ENCODE measurements at places on chromosomes 7 and 10. TPM values are rescaled to one million over a fixed set of nuclear protein-coding genes. Genes with fewer than 3 reads are reported as not detected.
A peak's percentile ranks its signal among the peaks of the same experiment; 100 is the strongest.

DNA sequence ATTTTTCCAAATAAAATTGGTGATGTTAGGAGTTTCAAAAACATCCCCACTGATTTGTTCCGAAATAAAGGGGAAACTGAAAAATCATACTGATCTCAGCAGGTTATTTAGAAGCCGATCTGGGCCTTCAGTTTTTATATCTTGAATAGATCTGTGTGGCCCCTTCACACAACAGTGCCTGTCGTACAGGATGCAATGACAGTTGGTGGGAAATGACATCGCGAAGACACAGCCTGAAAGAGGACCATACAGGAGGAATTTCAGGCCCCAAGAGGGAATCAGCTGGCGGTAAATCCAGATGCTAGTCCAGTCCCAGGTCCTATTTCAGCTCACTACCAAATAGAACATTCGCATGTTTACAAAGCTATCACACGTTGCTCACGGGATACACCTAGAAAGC, 3.0 kb downstream of the H2BK1 start:
- H3K4me3 ChIP-seq, result no peak overlapping the region
- DNase-seq, result no peak
- peaks cover 3% of the 10 kb centered on the region for H3K27me3 ChIP-seq
- no peaks in the 10 kb centered on the region for H3K36me3 ChIP-seq

DNA sequence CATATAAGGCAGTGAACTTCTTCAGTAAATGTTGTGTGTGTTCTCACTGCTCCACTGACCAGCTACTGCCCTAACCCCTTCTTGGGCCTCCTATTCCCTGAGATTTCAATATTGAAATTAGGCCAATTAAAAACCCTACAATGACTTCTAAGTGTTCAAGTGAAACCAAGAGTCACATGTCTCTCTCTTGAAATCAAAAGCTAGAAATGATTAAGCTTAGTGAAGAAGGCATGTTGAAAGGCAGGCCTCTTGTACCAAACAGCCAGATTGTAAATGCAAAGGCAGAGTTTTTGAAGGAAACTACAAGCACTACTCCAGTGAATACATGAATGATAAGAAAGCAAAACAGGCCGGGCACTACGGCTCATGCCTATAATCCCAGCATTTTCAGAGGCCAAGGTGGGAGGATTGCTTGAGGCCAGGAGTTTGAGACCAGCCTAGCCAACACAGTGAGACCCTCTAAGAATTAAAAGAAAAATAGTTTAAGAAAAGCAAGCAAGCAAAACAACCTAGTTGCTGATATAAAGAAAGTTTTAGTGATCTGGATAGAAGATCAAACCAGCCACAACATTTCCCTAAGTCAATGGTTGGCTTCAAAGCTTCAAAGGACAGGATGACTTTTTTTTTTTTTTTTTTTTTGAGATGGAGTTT, 22.3 kb downstream of the BRAF start:
- no peaks in the 10 kb centered on the region for H3K27me3 ChIP-seq
- no peak for DNase-seq
- H3K27ac ChIP-seq, result no peak overlapping the region
- no peak overlapping the region for H3K4me3 ChIP-seq
- no peaks in the 10 kb centered on the region for H3K36me3 ChIP-seq

- H3K4me3 ChIP-seq, result no peak overlapping the region
- peaks cover 4% of the 10 kb centered on the region for H3K4me1 ChIP-seq
- H3K27ac ChIP-seq, result no peak overlapping the region
These were observed 8.8 kb downstream of the FZD8 start for GRCh38 chr10:35633006-35633980.

The VIPR2 gene
- 0.09 TPM for polyA plus RNA-seq

DNA sequence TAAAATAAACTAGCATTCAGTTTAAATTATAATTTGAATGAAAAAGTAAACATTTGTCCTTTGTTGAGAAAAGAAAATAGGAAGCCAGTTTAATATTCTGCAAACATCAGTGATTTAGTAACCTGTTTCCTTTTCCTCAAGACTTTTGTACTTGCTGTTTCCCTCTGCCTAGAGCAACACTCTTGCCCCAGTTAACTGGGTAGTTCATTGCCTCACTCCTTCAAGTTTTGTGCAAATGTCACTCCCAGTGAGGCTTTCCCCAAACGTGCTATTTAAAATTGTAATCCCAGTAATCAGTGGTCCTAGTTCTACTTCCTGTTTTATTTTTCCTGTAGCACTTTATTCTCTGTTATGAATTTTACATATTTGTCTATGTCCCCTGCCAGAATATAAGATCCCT, 23.8 kb downstream of the DLD start:
- peaks cover 20% of the 10 kb centered on the region for H3K36me3 ChIP-seq
- no peak overlapping the region for H3K27ac ChIP-seq
- no peak overlapping the region for H3K4me3 ChIP-seq
- H3K27me3 ChIP-seq, result no peaks in the 10 kb centered on the region
- no peaks in the 10 kb centered on the region for H3K4me1 ChIP-seq

DNA sequence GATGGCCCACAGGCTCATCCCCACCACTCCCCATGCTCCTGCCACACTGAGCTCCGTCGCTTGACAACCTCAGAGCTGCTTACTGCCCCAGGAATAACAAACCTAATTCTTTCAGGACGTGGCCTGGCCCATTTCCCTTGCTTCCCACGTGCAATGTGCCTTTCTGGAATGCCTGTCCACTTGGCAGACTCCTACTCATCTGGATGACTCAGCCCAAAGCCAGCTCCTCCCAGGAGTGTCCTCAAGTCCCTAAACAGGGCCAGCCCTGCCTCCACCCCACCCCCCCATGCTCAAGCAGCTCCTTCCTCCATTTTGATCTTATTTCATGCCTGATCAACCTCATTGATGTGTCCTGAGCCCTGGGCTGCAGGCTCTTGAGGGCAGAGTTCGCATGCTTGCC, 164.9 kb upstream of the RNF32 start:
- H3K27me3 ChIP-seq, result peaks cover 6% of the 10 kb centered on the region
- no peak overlapping the region for H3K4me3 ChIP-seq
- no peak for DNase-seq
- no peak overlapping the region for H3K27ac ChIP-seq

DNA sequence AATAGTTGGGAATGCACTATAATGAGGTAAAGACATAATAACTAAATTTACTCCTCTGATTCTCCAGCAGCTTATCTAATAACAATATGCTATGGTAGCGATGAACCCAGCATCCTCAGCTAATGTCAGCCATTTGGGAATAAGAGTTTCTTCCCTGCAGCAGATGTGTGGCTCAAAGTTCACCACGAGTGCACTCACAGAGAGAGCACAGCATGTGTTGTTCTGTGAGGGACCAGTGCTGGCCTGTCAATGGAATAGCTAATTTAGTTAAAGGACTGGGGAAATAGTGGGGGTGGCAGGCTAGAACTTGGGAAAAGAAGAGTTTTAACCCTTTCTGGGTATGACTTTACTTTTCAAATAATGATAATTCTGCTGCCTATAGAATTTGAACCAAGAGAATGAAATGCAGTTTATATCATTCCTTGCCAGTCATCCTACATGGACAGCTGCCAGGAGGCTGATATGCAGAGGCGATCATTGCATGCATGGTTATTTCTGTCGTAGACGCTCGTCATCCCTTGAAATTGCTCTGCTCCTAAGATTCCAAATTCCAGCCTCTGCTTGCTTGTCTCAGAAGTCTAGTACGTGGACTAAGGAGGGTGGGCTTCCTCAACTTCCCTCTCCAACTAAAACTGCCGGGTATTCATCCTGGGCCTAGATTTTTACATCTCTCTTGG, 355.6 kb downstream of the RNLS start:
- no peak for DNase-seq
- H3K36me3 ChIP-seq, result no peaks in the 10 kb centered on the region
- no peak overlapping the region for H3K4me3 ChIP-seq
- H3K27ac ChIP-seq, result no peak overlapping the region
- H3K27me3 ChIP-seq, result no peaks in the 10 kb centered on the region
- no peaks in the 10 kb centered on the region for H3K4me1 ChIP-seq

DNA sequence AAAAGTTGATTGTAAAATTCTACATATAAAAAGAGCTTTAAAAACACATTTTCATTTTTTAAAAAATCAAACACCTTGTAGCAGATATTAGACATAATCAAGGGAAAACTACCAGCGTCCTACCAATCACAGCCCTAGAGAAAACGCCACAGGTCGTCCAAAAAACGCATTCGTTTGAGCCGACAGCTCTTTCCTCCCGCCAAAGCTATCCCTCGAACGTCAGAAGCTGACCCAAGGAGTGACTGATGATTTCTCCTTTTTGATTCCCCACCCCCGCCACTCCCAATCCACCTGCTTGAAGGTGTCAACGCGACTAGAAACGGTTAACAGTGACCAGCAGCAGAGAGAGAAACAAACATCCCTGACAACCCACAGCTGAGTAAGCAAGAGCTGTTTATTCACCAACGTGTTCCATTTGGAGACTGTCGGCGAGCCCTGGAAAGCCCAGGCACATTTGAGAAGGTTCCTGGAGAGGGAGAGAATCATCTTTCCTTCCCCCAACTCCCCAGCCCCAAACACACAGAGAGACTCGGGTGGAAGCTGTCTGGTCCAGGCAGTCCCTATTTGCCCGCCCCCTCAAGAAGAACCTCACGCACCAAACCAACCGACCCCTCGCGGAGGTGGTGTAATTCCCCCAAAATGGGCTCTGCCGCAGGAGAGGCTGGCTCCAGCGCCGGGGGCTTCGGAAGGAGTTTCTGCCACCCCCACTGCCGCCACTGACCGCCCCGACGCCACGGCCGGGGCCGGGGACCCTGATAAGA, 622 bp downstream of the CPEB3 start:
- peaks cover 9% of the 10 kb centered on the region for H3K4me1 ChIP-seq
- H3K4me3 ChIP-seq, result peak overlapping the region; percentile 78
- no peaks in the 10 kb centered on the region for H3K27me3 ChIP-seq
- DNase-seq, result no peak
- peaks cover 3% of the 10 kb centered on the region for H3K36me3 ChIP-seq

The ZNF727 gene
- 0.55 TPM for polyA plus RNA-seq

The LEP gene
- not detected for polyA plus RNA-seq

The TEX47 gene
- polyA plus RNA-seq, result not detected

The MYL7 gene
- not detected for polyA plus RNA-seq

The GIMAP5 gene
- polyA plus RNA-seq, result 0.66 TPM

DNA sequence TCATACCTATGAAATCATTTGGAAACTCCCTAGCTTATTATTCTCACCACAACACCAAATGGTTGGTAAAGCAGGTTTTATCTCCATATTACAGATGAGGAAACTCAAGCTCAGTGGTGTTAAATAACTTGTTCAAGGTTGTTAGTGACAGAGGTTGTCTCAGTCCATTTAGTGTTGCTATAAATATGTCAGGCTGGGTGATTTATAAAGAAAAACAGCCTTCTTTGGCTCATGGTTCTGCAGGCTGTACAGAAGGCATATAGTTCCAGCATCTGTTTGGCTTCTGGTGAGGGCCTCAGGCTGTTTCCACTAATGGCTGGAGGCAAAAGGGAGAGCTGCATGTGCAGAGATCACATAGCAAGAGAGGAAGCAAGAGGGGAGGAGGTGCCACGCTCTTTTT, 96.6 kb downstream of the ZNF438 start:
- H3K4me3 ChIP-seq, result no peak overlapping the region
- H3K27ac ChIP-seq, result no peak overlapping the region
- no peak for DNase-seq
- peaks cover 1% of the 10 kb centered on the region for H3K36me3 ChIP-seq

DNA sequence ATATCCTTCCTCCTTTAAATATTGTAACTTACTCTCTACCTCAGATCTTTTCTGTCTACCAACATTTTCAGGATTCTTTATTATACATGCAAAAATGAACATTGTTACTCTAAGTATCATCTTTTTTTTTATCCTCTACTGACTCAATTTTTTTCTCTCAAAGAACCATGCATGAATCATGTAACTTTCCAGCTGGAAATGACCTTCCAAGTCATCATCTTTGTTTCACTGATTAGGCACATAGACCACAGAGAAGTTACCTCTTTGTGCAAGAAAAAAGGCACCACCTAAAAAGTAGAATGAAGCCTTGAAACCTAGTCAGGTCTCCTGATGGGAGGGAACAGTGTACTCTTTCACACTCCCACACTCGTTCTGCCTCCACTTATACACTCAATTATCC, 234.9 kb downstream of the HGF start:
- no peak overlapping the region for H3K4me3 ChIP-seq
- H3K27me3 ChIP-seq, result no peaks in the 10 kb centered on the region
- no peak overlapping the region for H3K27ac ChIP-seq
- no peak for DNase-seq
- H3K4me1 ChIP-seq, result no peaks in the 10 kb centered on the region

The SVIL gene
- 0.88 TPM for polyA plus RNA-seq

The TYSND1 gene
- 28.0 TPM for polyA plus RNA-seq

GRCh38 chr7:5750031-5750653, 31.3 kb downstream of the RNF216 start:
- DNase-seq, result no peak
- no peak overlapping the region for H3K27ac ChIP-seq
- no peaks in the 10 kb centered on the region for H3K27me3 ChIP-seq
- H3K4me1 ChIP-seq, result no peaks in the 10 kb centered on the region

The PHYHIPL gene
- polyA plus RNA-seq, result not detected

GRCh38 chr7:16652240-16652583, 6.2 kb downstream of the BZW2 start:
- H3K27ac ChIP-seq, result no peak overlapping the region
- H3K36me3 ChIP-seq, result no peaks in the 10 kb centered on the region
- DNase-seq, result no peak
- no peak overlapping the region for H3K4me3 ChIP-seq

DNA sequence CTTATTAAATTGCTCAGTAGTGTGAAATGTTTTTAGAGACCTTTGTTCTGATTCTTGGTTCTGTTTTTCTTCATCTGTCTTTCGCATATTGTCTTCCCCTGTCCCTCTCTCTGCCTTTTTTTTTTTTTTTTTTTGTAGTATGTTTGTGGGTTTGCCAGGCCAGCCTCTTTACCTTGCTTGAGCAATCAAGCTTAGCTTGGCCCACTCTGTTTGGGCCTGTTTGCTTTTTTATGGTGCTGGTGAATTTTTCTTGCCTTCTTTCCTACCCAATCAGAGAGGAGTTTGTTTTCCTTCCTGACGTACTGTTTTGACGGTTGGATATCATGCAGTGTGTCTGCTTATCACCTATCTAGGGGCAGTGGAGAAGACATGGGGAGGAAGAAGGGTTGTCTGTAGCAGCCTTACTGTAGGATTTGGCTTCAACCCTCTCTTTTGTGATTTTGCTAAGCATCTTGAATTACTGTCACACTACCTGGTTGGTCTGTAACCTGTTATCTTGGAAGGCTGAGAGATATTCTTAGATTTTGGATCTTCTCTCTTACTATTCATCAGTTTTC, 64.0 kb downstream of the BBS9 start:
- peaks cover 21% of the 10 kb centered on the region for H3K4me1 ChIP-seq
- peak; percentile 42 for DNase-seq
- H3K36me3 ChIP-seq, result no peaks in the 10 kb centered on the region
- H3K27ac ChIP-seq, result no peak overlapping the region

The GPRIN2 gene
- not detected for polyA plus RNA-seq

DNA sequence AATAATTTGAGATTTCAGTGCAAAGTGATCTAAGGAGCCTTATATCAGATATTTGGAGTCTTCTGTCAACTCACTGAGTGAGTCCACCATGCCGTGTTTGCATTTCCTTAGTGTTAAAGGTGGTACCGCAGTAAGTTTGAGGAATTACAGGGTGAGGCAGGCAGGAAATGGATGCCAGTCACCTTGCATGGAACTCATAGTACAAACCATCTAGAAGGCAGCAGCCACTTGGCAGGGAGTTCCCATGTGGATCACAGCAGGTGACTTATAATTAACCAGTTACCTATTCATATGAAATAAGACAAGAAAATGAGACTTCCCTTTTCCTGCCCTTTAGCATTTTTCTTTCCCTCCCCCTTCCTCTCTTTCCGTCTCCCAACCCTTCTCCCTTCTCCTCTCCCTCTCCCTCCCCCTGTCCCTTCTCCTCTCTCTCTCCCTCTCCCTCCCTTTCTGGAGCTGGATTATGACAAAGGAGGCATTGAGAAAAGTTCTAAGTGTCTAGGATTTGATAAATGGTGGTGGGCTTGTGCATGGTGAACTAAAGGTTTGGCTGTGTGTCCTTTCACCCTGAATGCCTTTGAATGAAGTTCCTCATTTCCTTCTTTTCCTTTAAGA, 94.1 kb downstream of the LRRC4 start:
- H3K4me1 ChIP-seq, result peaks cover 19% of the 10 kb centered on the region
- H3K36me3 ChIP-seq, result no peaks in the 10 kb centered on the region
- no peak overlapping the region for H3K4me3 ChIP-seq

The CCDC172 gene
- polyA plus RNA-seq, result not detected
